Cerebellar nuclear complex (tissue), 1 donor: ENCODE measurements at places on chromosomes 1 and 21.
A peak's percentile ranks its signal among the peaks of the same experiment; 100 is the strongest.

DNA sequence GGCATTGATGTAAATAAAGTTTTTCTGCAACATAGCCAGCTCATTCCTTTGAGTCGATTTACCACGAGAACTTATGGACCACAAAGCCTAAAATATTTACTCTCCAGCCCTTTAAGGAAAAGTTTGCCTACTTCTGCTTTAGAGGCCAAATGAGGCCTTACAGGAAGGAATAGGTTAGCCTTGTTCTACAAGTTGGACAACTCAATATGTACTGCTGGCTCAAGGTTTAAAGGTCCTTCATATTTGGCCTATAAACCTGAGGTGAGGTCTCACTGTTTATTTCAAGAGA is 144.5 kb upstream of the DNAH14 start:
- DNase-seq, result no peak

DNA sequence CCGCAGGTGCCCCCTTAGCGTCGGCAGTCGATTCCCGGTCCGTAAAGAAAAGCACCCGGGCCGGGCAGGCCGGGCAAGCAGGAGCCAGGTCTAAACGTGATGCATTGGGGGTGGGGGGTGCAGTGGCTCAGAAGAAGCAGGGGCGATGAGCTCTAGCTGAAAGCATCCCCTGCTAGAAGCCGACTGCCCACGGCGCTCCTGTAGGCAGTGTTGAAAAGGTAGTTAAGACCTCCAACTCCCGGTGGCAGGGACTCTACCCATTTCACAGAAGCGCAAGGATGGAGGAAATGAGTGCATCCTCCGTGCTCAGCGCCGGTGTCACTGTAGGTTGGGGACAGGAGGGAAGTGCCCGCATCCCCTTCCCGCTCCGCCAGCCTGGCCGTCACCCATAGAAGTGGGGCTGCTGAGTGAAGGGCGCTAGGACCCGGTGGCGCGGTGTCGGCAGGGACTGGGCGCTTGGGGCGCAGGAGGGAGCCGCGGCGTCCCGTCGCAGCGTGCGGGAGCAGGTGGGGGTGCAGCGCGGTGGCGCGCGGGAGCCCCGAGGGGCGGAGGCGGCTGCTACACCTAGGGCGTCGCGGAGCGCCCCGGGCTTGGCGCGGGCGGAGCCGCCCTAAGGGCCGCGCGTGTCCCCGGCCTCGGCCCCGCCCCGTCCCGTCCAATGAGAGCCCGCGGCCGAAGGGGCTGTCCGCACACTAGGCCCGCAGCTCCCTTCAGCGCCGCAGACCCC is at the start of gene WNT2B:
TSS of gene WNT2B (plus strand) at position 688 of the 727 bp plus-strand sequence. CDS start 298 bp downstream, outside the sequence.
- no peak for DNase-seq

DNA sequence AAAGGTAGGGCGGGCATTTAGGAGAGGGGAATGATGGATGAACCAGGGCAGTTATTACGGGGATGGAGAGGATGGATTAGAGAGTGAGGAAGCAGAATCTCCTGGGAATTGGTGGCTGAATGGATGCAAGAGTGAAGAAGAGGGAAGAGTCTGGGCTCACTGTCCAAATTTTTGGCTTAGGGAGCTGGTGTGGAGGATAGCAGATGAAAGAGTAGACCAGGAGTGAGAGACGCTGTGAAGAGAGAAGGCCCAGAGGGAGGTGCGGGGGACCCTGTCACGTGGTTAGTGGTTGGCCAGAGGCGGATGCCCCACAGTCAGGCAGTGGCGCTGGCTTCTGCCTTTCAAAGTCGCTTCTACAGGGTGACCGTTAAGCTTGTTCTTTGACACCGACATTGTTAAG is 78.4 kb downstream of the PEX14 start:
- DNase-seq, result no peak

DNA sequence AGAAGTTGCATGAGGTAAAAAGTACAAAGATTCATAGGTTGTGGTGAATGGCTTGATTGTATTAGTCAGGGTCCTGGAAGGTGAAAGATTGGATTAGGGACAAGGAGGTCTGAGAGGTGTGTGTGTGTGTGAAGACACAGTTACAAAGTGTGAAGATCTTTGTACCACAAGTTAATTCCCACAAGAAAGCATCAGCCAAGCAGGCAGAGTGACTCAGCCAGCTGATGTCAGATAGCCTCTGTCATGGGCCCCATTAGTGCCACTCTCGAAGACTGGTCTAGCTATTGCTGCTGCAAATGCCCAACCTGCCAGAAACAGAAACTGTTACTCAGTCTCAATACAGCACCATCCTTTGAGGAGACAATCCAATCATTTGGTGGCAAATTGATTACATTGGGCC is 96.5 kb downstream of the DTL start:
- no peak for DNase-seq

DNA sequence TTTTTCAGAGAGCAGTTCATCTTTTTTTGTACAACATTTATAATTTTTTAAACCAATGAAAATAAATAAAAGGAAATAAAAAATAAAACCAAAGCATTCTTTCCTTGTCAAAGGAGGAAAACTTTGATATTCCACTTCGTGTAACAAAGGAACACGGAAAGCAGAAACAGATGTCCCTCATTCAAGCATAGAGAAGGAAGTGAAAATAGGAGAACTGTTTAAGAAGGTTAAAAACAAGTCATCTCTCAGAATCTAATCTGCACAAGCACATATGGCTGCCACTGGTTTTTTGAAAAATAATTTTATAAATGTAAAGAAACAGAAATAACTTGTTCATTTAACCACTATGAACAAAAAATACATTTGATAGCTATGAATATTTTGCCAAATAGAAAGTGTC is 35.9 kb upstream of the ZNF644 start:
- no peak for DNase-seq

DNA sequence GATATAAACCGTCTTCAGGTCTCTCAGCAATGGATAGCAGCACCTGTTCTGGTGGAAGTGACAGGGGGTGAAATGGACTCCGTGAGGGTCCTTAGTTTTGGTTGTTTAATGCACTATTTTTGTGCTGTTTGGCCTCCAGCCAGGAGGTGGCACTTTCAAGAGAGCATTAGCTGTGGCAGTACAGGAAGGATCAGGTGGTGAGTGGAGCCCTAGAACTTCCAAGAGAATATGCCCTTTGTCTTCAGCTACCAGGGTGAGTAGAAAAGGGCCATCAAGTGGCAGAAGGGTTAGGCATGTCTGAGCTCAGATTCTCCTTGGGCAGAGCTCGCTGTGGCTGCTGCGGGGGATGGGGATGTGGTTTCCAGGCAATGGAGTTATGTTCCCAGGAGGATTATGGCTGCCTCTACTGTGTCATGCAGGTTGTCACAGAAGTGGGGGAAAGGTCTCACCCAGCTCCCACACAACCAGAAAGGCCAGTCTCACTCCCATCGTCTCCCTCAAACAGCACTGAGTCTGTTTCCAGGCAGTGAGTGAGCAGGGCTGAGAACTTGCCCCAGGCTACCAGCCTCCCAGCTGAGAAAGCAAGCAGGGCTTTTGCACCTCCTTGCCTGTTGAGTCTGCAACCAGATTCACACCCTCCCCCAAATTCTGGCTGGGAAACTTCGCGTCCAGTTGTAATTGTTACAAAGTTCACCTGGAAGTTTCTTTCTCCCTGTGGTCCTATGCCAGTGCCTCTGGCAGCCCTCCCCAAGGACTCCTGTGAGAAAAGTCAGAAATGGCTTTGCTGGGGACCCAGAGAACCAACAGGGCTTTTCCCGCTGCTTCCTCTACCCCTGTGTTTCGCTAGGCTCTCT is 39.1 kb upstream of the TTLL7 start:
- DNase-seq, result no peak

DNA sequence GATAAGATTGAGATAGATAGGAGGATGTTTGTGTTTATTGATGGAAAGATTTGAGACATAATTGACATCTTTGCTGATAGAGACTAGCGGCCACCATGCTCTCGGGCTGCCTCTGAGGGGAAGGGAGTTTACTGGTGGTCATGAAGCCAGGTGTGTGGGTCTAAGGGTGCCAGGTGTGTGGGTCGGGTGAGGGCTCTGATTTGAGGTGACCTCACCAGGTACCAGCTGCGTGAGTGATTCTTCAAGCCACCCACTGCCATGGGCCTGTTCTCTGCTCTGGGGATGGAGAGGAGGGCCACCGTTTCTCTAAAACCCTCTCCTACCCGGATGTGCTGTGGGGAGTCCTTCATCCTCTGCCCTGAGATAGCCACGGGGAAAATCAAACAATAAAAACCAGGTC is 3.2 kb downstream of the UBASH3A start:
- no peak for DNase-seq

DNA sequence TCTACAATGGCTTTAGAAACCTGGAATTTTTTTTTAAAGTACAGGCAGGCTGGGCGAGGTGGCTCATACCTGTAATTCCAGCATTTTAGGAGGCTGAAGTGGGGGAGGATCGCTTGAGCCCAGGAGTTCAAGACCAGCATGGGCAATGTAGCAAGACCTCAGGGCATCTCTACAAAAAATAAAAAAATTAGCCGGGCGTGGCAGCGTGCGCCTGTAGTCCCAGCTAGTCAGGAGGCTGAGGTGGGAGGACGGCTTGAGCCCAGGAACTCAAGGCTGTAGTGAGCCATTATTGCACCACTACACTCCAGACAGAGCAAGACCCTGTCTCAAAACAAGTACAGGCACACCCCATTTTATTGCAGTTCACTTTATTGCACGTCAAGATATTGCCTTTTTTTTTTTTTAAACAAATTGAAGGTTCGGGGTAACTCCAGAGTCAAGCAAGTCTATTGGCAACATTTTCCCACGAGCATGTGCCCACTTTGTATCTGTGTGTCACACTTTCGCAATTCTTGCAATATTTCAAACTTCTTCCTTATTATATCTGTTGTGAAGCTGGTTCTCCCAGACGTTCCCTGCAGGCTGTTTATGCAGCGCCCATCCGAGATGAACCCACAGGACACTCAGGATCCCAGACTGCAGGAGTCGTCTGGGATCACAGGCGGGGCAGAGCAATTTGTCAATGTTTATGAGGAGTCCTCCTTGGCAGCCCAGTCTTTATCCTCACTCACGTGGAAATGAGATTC is 4.7 kb downstream of the HES2 start:
- no peak for DNase-seq

DNA sequence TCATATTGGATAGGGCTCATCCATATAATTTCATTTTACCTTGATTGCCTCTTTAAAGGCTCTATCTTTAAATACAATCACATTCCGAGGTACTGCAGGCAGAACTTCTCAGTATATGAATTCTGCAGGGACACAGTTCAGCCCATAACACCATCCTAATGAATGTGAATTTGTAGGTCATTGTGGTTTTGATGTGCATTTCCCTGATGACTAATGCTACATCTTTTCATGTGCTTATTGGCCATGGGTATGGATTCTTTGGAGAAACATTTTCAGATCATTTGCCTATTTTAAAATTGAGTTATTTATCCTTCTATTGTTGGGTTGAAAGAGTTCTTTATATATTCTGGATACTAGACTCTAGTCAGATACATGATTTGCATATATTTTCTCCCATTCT is 9.6 kb upstream of the RPS6KC1 start:
- DNase-seq, result no peak

DNA sequence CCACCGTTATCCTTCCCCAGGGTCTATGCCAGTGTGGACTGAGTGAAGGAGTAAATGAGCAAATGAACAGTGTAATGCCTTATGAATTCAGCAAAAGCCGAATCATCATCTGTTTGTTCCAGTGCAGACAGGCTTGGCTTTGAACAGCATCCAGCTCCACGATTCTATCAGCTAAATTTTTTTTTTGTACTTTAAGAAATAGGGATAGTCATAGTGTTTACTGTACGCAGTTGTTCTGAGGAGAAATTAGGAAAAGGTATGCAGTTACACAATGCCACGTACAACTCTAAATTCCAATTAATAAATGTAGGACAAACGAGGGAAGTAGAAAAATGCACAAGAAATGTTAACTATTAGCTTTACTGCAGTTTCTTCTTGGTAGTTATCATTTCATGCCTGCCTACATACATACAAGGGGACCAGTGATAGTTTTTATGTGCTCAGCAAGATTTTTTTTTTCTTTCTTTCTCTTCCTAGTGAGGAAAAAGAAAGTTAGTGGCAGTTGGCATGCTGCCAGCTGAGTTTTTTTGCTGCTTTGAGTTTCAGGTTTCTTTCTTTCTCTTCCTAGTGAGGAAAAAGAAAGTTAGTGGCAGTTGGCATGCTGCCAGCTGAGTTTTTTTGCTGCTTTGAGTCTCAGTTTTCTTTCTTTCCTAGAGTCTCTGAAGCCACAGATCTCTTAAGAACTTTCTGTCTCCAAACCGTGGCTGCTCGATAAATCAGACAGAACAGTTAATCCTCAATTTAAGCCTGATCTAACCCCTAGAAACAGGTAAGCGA is at the start of gene IFI44L:
TSS of gene IFI44L (plus strand) at position 646 of the 777 bp plus-strand sequence. CDS start 7,468 bp downstream, outside the sequence.
- DNase-seq, result no peak

- no peak for DNase-seq
These were observed 53.4 kb downstream of the DMRTA2 start for GRCh38 chr1:50369830-50370229.

DNA sequence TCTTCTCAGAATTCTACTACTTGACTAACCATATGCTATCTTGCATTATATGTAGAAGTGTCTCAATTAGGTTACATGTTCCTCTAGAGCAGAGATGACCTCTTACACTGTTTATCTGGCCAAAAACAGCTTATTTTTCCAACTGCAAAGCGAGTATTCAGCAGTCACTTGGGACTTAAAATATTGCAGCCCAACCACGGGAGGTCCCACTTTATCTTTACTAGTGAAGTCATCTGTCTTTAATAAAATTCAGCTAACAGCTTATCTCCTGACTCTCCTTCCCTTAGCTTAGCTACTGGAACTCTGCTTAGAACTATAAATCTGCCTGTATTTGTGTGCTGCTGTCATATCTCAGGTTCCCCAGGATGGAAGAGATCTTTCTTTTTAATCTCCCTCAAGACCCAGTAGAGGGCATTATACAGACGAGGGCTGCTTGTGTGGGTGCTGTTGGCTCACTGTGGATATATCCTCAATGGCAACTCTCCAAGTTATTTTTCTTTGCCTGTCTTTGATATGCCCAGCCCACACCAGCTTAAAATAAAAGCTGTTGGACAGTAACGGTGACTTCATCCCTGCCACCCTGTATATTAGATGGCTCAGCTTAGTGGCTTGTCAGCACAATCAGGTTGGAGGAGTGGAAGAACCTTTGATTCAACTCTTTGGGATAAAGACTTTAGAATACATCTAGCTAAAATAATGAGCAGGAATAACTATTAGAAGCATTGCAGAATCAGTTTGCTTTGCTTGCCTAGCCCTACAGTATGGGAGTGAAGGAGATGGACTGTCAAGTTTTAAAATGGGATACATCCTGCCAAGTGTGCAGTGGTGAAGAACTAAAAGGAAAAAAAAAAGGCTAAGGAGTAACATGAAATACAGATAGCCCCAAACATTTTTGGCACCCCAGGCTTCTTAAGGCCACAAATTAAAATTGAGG is 9.6 kb downstream of the ENSA start:
- DNase-seq, result no peak

- DNase-seq, result no peak
These were observed 1003.0 kb upstream of the NCAM2 start for GRCh38 chr21:19995253-19995652.

DNA sequence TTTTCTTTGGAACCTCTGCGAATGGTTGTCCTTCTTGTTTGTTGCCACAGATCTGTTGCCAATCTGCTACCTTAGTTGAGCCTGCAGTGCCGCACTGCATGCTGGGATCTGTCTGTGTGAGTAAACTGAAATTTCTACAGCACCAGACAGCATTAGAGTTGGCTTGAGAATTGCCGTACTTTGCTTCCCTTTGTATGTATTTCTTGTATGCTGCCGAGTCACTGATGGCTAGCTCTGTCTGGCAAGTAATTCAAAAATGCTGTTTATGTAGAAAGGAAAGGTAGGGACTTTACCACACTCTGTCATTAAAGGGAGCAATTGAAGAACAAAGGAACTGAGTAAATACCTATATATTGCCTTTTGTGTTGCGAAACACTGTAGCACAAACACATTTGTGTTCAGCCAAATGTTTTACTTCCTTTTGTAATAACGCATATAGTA is 857.4 kb downstream of the USP25 start:
- DNase-seq, result peak; percentile 18
